ENCODE measurements at places on chromosomes 6 and 20.

DNA sequence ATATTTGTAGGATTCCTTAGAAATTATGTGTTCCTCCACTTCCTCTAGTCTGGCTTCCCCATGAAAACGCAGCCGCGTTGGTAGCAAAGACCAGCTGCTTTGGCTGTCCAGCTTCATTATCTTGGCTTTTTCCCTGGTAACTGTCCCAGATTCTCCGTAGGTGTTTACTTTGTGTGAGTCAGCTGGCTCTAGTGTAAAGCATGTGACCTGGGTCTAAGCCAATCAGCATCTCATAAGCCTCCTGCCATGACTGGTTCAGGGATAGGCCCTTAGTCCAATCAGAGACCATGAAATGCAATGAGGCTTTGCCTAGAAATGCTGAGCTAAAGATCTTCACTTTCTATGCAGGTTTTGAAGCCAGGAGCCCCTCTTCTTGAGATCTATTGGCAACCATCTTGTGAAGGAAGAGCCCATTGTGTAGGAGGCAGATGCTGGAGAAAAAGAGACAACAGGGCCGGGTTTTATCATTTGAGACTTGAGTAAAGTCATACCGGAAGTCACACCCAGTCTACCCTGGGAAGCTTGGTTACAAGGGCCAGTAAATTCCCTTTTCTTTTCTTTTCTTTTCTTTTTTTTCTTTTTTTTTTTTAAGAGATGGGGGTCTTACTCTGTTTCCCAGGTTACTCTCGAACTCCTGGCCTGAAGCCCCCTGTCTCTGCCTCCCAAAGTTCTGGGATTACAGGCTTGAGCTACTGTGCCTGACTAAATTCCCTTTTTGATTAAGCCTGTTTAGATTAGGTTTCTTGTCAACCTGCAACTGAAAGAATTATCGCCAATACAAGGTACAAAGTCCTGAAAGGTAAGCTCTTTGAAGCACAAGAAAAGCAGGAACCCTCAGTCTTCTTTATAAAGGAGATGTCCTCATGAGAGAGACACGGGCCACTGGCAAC lies 256.5 kb upstream of the RREB1 start:
- DNase-seq: peak; percentile 91

DNA sequence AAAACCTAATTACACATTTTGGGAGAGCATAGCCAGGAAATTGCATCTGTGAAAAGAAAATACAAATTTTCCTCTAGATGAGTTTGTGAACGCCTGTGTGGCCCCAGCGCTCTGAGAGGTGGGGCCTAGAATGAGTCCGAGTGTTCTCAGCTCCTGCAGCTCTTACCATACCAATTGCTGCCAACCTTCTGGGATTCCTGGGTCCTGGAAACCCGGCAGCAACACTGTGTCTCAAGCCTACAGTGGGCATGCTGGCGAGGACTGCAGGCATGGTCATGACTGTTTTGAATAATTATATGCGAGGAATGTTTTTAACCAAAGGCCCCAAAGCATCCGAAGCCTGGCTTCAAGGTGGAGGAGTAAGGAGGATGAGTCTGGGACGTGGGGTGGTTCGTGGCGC lies 90.4 kb downstream of the SERAC1 start:
- DNase-seq: no peak

DNA sequence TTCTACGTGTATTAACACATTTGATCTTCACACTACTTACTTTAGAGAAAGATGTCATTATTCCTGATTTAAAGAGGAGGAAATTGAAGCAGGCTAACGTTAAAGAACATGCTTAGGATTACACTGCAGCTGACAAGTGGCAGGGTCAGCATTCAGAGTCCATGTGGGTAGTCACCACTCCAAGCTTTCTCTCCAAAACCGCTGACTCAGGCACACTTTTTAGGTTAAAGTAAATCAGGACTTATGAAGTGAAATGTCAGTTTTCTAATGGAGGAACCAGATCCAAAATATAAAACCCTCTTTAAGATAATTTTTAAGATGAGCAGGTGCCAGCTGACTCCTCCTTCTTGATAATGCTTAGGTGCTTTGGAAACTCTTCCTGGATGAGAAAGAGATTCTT lies 75.4 kb downstream of the HTR1E start:
- DNase-seq: no peak

DNA sequence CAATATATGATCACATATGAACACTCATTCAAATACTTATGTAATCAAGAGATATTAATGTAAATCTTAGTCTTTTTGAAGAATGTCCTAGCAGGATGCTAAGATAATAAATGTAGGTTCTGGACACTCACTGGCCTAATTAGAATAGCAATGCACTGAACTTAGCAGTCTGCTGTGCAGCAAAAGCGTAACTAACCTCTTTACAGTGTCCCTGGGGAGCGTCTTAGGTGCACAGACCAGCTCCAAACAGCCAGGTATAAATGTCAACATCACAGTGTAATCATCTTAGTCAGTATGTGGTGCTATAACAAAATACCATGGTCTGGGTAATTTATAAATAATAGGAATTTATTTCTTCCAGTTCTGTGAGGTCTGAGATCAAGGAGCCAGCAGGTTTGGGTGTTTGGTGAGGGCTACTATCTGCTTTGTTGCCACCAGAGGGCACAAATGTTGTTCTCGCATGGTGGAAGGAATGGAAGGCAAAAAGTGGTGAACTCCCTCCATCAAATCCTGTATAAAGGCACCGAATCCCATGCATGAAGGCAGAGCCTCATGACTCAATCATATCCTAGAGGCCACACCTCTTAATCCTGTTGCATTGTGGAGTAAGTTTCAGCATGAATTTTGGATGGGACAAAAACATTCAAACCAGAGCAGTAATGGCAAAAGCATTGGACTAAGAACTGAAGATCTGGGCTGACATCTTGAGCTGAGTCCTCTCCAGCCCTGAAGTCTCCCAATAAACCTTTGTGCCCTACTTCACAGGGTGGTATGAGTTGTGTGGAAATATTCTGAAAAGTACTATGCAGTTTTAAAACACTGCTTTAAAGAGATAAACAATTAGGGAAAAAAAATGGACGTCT lies 41.8 kb upstream of the FOXO3 start:
- DNase-seq: peak; percentile 52

GRCh38 chr6:123587838-123588545 lies 48.8 kb downstream of the TRDN start:
- no peak for DNase-seq

DNA sequence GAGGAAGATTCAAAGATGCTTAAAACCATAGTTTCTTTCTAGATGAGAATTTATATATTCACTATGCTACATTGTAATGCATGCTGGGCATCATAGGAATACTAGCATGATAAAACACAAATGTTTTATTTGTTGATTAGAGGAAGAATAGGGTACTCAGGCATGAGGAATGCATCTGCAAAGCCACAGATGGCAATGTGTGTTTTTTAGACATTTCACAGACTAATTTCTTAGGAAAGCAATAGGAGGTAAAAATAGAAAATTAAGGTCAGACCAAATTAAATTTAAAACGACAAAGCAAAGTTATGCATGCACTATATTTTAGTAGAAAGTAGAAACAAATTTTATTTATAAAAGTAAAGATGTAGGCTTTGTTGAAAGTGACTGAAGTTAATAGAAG lies 2.1 kb downstream of the TTK start:
- DNase-seq: no peak

DNA sequence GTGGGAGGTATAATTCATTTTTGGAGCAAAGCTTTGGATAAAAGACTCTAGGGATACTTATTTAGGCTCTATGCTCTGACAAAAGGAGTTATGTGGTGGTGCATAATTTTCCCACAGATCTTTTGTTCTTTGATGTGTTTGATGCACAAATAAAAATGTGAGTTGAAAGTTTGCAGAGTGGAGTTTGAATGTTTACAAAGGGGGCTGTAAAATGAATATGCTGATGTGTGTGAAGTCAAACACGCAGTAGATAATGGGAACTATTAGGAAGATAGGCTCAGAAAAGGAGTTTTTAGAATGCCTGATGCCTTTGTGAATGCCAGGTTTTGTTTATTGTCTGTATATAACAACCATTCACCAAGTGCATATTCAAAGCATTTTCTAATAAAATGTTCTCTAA lies 545.0 kb upstream of the EPHA7 start:
- DNase-seq: no peak

- no peak for DNase-seq
Measured at GRCh38 chr6:90413867-90414266, 117.2 kb upstream of the BACH2 start.

- no peak for DNase-seq
Measured at GRCh38 chr20:46195264-46196036, 77.3 kb downstream of the CD40 start.

DNA sequence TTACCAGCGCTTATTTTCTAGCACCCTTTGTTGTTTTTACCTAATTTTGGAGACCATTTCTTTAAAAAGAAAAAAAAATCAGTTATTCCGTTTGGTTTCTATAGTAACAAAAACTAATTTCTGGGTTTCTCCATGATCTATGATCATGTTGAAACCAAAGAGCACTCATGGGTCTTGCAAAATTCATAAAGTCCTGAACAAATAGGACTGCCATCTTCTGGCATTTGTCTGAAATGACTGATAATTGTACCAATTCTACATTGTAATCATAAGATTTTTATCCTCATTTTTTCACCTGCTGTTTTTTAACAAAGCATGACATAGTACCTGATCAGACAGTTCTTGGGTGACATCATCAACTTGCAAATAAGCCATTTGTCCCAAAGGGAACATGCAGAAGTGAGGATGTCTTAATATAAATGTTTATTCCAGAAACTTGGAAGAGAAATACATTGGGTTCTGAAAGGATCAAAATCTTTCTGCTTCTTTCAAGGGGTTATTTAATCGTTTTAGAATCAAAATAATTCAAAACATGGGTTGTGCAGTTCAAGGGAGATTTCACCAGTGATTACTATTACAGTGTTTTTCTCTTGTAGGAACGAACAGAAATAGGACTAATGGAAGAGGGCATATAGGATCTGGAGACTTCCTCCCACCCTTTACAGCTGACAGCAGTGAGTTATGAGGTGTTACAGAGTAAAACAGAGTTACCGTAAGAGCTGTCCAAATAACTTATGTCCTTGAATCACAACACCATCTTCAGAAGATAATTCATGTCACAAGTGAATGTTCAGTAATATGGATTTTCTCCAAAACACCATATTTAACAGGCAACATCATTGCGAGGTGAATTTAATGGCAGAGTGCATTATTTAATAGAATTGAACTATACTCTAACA lies 87.1 kb upstream of the GJE1 start:
- DNase-seq: peak; percentile 43

- DNase-seq: no peak
Measured at GRCh38 chr6:4935486-4935885, 68.4 kb downstream of the RPP40 start.

- DNase-seq: no peak
Measured at GRCh38 chr6:24057030-24057429, 69.0 kb upstream of the NRSN1 start.

DNA sequence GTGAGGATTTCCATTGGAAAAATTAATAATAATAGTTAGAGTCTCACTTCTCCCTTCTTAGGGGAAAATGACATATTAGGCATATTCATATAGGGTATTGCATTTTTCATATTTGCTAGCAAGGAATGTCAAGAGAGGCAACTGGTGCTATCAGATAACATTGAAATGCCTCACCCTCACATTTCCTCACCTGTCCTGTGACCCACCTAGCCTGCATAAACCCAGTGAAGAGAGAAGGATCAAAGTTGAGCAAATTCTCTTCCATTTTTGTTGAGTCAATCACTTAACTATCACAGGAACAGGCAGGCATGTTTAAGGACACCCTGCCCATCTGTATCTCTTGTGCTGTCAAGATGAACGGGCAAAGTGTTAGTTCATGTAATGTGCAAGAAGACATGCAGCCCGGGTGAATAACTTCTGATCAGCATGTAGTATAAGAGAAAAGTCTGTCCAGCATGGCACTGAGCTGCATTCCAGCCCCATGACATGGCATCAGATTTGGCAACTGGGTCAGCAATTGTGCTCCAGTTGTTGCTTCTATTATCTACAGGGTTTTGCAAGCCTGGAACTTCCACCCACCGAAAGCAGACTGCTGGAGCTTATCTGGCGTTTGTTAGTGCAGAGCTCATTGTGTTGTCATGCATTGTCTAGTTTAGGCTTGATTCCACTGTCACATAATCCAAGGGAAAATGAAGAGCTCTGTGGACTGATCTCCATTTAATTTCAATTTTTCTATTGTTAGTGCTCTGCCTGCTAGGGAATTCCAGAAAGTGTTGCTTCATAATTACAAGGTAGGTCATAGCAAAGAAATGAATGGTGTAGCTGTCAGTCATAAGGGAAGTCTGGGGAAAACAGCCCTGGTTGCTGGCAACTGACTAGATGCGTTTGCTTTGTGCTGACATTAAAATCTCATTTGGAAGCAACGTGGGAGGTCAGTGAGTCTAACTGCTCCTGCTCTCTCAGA lies 138.4 kb upstream of the TNFAIP3 start:
- DNase-seq: peak; percentile 89

- DNase-seq: no peak
Measured at GRCh38 chr6:5809450-5809849, 197.3 kb downstream of the NRN1 start.

Measured in AG20443 (cell line).